GM04504 (cell line): ENCODE measurements at places on chromosomes 16 and 17.
A peak's percentile ranks its signal among the peaks of the same experiment; 100 is the strongest.

DNA sequence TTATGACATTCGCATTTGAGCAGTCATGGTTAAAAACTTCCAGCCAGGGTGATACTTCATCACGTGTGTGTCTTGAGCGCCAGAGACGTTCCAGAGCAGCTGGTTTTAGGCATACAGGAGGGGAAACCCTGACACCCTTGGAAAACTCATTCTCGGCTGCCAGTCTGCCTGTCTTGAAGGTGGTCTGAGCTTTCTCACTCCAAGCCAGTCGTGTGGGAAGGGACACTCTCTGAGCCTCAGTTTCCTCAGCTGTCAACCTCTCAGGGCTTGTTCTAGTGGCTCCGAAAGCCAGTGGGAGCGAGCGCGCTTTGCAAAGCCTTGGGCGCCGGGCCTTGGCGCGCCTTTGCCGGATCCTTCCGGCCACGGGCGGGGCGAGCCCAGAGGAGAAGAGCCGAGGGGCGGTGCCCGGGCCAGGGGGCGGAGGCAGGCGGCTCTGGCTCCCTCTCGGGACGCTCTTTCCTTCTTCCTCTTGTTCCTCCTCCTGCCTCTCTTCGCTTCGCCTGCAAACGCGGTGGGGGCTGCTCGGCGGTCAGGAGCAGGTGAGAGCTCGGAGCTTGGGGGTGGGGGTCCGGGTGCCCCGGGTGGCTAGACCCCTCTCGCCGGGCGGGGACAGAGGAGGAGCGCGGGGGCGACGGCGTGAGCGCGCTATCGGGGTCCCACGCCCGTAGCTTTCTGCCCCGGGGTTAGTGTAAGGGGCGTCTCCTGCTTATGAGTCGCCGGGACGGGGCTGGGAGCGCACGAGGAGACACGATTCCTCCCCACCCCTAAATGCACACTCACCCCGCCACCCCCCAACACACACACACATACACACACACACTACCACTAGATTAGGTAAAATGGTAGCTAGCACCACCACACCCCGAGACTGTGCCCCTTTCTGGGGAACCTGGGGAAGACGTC is at the start of gene LDAF1:
Gene LDAF1, plus strand, starts transcription at position 467 of the 903 bp plus-strand sequence. CDS start 2,509 bp downstream, outside the sequence.
- DNase-seq = peak; percentile 44

DNA sequence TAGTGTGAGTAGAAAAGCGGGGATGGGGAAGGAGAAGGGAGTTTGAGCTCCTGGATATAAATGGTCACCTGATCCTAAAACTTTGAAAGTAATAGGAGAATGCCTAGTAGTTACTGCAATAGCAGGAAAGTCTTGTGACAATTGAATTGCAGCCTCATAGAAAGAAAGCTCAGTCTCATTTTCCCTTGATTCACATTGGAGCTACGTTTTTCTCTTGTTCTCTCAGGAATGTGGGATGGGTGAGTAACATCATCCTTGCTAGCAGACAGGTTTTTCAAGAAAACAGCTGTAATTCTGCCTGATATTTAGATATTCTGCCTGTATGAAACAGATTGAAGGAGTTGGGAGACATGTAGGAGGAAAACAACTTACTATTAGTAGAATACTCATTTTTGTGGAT is 25.3 kb downstream of the SF3B3 start:
- no peak for DNase-seq

DNA sequence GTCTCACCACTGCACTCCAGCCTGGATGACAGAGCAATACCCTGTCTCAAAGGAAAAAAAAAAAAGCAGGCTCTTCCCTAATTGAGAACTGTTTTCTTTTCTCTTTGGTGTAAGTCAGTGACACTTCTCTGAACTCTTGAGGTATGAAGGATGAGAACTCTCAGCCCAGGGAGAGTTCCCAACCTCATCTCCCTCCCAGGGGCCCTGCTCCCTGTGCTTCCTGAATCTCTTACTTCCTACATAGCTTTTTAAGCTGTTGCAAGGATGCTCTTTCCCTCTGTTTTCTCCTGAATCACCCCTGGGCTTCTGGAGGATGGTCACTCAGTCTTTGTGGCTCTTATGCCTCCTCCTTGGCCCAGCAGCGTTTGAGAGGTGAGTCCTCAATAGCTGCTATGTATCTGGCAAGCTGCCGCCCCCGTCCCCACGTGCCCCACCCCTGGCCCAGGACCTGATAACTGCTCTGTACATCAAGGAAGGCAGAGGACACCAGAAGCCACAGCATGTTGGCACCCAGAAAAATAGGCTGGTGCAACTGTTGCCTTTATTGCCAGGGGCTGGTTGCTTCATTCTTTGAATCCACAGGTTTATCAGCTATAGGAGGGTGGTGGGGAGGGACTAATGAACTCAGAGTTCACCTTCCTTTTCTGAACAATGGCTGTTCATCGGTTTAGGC is 24.0 kb downstream of the IGF2BP1 start:
- no peak for DNase-seq

- DNase-seq = no peak
Observed at GRCh38 chr16:73529303-73530012, 481.5 kb upstream of the ZFHX3 start.
